ENCODE measurements at places on chromosomes 4 and X. TPM values are rescaled to one million over a fixed set of nuclear protein-coding genes. Genes with fewer than 3 reads are reported as not detected.

DNA sequence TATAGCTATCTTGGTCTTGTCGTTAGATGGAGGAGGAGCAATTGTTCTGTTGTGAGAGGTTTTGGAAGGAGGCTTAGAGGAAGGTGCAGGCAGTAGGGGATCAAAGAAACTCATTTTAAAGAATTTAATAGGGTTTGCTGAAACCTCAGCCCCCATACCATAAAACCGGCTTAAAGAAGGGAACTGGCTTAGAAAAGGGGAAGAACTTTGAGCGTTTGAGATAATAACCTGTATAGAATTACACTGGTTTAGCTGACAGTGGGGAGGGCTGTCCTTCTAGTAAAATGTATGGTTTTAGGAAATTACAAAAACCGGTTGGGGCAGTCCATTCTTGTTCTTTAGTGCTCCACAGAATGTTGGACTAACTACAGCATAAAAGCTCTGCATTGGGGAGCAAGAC, 128.1 kb downstream of the KDM6A start:
- no peak for DNase-seq

GRCh38 chrX:2784026-2784425, 32.2 kb downstream of the XG start:
- DNase-seq: no peak

PCDH18 gene
- total RNA-seq: 108 TPM

FOXR2 gene
- total RNA-seq: not detected

GRCh38 chr4:166014411-166014810, 141.4 kb downstream of the TLL1 start:
- no peak for DNase-seq

DNA sequence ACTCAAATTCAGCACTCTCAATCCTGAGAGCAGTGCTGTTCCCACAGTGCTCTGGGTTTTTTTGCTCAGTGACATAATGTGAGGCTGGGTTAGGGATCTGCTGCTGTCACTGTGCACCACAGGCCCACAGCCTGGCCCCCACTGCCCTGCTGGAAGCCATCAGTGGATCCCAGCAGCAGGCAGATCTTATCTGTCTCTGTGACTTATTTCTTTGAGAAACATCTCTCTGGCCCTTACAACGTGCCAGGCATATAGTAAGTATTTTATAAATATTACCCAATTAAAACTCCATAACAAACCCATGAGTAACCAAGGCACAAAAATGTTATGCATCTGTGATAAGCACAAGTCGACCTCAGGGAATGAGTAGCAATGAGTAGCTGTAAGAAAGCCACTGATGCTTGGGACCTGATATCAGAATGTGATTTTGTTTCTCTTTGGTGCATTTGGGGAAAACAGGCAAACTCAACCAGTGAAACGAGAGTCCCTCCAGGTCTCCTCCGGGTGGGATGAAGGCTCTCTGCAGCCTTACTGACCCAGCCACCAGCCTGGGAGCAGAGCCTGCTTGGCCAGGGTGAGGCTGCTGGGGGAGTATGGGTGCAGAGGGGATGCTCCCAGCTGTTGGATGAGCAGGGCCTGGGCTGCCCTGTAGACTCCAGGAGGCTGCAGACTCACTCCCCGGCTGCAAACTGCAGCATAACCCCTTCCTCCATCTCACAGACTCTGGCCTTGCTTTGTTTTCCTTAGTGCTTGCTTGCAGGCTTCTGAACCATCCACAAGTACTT, 172.7 kb upstream of the LNX1 start:
- DNase-seq: peak; percentile 89

ADGRG2 gene
- total RNA-seq: under 0.01 TPM

GRCh38 chr4:155039162-155039561, 169.3 kb upstream of the NPY2R start:
- DNase-seq: no peak

DNA sequence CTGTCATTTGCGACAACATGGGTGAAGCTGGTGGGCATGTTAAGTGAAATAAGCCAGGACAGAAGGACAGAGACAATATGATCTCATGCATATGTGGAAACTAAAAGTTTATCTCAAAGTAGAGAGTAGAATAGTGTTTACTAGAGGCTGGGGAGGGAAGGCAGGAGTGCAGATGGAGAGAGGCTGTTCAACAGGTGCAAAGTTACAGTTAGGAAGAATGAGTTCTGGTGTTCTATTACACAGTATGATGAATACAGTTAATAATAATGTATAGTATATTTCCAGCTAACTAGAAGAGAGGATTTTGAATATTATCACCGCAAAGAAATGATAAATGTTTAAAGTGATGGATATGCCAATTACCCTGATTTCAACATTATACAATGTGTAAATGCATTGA, 69.8 kb downstream of the FBXL5 start:
- no peak for DNase-seq

XG gene
- under 0.01 TPM for total RNA-seq

DNA sequence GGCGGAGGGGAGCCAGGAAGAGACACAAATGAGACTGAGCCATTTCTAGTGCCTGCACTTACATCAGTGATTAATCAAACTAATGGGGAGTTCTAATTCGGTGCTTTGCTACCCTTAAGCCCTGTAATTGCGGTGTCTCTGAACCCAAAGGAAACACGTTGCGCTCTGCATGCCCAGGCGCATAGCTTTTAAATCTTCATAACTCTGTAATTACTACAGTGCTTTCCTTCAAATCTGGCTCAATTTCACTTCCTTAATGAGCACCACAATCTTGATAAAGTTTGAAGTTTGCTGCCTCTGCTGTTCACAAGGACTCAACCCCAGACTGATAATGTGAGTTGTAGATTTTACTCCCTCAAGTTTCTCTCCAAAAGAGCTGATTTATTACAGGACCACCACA, 5.7 kb upstream of the NHS start:
- DNase-seq: no peak

NR0B1 gene
- not detected for total RNA-seq

DNA sequence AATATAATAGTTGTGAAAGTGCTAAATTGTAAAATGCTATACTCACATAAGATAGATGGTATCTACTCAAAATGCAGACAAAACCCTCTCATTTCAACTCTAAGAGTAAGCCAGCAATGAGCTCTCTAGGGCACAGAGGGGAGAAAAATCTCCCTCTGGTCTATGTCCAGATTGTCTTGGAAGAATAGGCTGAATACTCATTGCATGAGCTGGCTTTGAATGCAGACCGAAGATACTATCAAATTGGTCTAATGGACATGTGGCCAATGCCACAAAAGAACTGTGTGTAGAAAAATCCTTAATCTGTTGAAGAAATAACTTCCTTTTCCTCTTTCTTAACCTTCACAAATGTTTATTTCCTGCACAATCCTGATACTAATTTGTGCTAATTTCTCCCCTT, 3.5 kb downstream of the ZXDA start:
- DNase-seq: peak; percentile 61

DNA sequence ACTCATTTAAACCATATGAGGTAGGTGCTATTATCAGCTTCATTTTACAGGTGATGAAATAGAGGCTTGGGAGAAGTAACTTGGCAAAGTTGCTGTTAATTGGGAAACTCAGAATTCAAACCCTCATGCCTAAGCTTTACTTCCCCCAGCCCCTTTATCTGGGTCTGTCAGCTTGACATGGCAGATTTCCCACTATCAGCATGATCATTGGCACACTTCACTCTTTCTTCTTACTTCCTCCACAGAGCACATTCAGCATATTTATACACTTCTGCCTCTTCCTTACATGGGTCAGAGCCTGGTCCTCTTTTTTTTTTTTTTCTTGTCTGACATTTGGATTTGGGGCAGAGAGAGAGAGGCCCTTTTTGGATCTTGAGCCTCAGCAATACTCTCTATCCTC, 56.5 kb upstream of the ARX start:
- no peak for DNase-seq

DNA sequence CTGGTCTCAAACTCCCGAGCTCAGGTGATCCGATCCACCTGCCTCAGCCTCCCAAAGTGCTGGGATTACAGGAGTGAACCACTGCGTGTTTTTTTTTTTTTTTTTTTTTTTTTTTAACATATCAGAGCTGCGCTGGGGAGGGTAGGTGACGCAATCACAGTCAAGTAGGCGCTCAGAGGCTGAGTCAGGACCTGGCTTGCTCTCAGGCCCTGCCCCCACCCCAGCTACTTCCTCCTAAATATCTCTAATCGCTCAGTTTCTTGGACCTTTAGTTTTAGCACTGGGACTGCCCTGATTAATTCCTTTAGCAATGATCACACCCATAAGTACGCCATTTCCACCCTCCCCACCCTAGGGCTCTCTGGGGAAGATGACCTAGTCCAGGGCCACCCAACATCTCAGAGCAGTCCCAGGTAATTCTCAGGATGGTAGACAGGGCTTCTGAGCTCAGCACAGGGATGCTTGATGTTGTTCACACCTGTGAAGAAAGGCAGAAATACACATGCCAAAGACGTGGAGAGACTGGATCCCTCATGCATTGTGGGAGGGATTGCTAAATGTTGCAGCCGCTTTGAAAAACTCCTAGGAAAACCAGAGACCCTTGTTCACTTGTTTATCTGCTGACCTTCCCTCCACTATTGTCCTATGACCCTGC, 50.2 kb downstream of the DDX3X start:
- peak; percentile 86 for DNase-seq

RIBC1 gene
- total RNA-seq: 0.36 TPM

FRG2 gene
- total RNA-seq: not detected

DNA sequence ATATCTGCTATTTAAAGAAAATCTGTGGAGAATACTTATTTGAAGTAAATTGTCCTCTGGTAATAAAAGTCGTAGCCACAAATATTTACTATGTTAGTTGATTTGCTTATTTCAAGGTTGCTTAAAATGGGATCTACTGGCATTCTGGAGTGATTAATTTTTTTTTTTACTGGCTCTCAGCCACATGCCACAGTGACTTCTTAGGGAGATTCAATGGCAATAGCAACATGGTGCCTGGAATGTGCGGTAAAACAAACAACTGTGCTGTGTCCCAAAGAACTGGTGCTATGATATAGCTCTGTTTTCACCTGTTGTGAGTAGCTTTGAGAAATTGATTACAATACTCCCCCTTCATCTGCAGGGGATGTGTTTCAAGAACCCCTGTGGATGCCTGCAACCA, 324.3 kb downstream of the GPAT3 start:
- no peak for DNase-seq

DNA sequence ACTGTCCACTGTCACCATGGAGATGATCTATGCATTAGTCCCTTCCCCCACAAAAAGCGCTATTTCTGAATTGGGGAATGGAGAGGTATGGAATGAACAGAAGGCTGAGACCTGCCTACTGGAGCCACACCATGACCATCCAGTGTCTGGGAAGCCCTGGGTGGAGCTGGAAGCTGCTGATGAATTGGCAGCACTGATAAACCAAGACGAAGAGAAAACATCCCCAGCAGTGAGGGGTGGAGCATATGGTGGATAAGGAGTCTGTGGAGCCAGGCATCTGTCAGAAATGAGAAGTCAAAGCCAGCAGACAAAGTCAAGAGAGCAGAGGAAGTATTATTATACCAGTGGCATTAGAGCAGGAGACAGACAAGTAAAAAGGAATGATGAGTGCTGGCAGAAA, 13.2 kb downstream of the CC2D2A start:
- no peak for DNase-seq

ASB5 gene
- total RNA-seq: 0.18 TPM

DNA sequence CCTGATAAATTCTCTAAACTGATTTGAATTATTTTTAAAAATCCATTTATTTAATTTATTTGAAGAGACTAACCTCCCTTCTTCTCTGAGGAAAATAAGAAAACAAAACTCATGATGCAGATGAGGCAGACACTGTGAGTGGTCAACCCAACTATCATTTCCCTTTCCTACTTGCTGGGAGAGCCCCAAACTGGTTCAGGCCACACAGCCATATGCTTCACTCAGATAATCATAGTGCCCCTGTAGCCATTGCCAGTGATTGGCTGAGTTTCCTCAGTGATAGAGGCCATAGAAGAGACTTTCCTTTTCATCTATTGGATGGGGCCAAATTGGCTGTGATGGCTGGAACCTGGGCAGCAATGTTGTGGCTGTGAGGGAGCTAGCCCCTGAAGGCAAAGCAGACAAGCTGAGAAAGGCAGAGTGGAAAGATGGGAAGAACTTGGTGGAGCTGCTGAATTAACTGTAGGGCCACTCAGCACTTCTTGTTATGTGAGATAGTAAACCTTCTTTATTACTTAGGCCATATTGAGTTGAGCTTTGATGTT, 49.8 kb downstream of the RAB33B start:
- DNase-seq: no peak

DNA sequence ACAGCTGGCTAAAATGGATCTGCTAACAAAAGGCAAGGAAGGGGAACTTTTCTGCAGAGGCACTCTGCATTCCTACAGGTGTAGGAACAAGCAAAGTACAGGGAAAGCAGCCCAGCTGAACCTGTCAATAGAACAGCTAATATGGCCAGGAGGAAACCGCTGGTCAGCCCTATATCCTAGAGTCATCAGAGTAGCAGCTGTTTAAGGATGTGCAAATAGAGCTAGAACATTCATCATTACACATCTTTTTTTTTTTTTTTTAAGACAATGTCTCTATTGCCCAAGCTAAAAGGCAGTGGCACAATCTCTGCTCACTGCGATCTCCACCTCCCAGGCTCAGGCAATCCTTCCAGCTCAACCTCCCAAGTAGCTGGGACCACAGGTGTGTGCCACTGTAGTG, 163.0 kb downstream of the BTC start:
- no peak for DNase-seq

DNA sequence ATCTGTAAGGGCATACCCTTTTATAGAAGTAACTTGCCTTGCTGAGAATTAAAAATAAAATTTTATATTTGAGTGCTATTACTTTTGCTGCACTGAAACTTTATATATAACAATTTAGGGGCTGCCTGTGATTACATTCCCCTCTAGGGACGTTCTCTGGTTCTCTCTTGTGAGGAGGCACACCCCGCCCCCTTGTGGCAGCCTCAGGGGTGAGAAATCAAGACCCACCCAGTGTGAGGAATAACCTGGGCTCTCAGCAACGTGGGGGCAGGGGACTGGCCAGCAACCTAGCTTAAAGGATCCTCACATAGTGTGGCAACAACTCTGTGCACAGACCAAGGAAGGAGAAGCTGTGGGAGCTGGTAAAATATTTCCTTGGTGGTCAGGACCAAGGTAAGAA, 43.7 kb downstream of the MAGEA9 start:
- DNase-seq: no peak

DCAF8L1 gene
- total RNA-seq: not detected

- DNase-seq: no peak
These were observed 21.2 kb downstream of the USP53 start for GRCh38 chr4:119233750-119234149.

- DNase-seq: no peak
These were observed 10.7 kb downstream of the TLR3 start for GRCh38 chr4:186079694-186080093.
